Fibroblast of skin of left quadriceps (primary cell): ENCODE measurements at places on chromosomes 2 and 18.

- DNase-seq: no peak
Observed at GRCh38 chr2:100895402-100895801, 75.5 kb downstream of the NPAS2 start.

- DNase-seq: no peak
Observed at GRCh38 chr2:177392373-177393202, at the start of gene AGPS. TSS of gene AGPS (plus strand) at chr2:177392773. CDS start at chr2:177392790, 17 bp downstream.

DNA sequence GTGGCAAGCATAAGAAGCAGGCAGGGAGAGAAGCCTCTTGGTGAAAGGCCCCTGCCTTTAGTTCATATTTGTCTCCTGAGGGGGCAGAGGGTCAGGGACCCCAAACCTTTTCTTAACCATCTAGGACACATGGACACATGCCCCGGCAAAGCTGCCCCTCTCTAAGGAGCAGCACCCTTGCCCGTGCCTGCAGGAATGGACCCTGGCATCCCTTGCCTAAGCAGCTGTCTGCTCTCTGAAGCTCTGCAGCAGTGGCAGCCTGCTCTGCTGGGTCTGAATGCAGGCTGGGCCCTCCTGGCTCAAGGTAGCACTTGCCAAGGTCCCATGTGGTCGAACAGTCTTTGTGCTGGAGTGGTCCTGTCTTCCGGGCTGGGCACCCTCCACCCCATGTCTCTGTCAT, 174.4 kb downstream of the CELF4 start:
- DNase-seq: no peak

DNA sequence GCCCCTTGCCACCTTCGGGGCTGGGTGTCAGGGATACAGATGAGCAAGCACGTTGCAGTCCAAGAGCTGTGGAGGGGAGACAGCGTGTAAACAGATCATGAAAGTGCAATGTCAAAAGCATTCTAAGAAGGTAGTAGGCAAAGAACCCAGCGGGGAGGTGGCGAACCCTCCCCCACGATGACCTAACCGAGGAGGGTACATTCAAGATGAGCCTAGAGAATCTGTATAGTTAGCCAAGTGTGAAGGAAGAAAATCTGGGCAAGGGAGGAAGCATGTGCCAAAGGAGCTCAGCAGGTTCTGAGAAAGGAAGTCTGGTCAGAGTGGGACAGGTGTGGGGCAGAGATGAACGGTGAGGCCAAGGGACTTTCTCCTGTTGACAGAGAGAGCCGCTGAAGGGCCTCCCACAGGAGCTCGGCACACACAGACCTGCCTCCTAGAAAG, 106.9 kb downstream of the SP3 start:
- no peak for DNase-seq

GRCh38 chr2:139367416-139367815, 587.2 kb upstream of the NXPH2 start:
- DNase-seq: no peak

DNA sequence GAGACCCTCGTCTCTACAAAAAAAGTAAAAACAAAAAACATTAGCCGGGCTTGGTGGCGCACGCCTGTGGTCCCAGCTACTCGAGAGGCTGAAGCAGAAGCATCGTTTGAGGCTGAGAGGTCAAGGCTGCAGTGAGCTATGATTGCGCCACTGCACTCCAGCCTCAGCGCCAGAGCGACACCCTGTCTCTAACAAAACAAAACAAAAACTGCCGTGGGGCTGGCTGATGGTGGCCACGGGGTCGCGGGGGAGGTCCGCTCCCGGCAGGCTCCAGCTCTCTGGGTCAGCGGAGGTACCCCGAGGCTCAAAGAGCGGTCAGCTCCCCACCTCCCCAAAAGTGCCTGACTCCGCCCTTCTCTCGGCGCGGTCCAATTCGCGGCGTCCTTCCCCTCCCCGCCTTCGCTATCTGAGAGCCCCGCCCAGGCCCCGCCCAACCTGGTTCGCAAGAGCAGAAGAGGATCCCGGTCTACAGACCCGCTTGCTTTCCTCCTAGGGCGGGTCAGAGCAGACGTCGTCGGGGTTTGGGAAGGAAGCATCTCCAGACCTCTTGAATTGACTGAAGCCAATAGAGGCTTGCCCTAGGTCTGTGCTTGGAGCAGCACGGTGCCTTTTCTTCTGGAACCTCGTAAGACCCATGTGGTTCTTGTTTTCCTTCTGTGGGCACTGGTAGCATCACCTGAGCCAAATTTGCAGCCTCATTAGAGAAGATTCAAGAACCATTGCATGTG, 7.8 kb downstream of the RAX start:
- no peak for DNase-seq

DNA sequence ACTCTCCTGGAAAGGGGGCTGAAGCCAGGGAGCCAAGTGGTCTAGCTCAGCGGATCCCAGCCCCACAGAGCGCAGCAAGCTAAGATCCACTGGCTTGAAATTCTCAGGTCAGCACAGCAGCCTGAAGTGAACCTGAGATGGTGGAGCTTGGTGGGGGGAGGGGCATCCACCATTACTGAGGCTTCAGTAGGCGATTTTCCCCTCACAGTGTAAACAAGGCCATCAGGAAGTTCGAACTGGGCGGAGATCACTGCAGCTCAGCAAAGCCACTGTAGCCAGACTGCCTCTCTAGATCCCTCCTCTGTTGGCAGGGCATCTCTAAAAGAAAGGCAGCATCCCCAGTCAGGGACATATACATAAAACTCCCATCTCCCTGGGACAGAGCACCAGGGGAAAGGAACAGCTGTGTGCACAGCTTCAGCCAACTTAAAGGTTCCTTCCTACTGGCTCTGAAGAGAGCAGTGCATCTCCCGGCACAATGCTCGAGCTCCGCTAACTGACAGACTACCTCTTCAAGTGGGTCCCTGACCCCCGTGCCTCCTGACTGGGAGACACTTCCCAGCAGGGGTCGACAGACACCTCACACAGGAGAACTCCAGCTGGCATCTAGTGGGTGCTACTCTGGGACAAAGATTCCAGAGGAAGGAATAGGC, 282.3 kb upstream of the EPC2 start:
- DNase-seq: no peak

- peak; percentile 61 for DNase-seq
Observed at GRCh38 chr2:46335391-46336282, 38.4 kb downstream of the EPAS1 start.

GRCh38 chr2:104462731-104463130, 391.2 kb upstream of the POU3F3 start:
- no peak for DNase-seq

DNA sequence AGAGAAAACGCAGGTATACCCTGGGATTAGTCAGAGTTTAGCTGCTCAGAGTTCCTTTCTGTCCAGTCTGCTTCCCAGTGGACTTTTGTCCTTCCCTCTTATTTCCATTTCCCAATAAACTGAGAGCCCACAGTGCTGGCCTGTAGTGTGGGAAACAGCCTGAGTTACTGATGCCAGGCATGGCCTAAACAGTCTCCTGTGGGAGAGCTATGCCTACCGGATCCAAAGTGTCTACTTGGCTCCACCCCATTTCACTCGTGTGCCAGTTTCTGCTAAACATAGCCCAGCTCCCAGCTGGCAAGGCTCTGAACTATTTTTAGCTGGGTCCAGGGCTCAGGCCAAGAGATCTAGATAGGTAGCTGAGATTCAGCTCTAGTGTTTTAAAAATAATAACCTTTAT, 15.6 kb upstream of the PPP1CB start:
- no peak for DNase-seq

GRCh38 chr2:24490181-24490689, 819 bp upstream of the NCOA1 start:
- DNase-seq: no peak

- no peak for DNase-seq
Observed at GRCh38 chr2:181750305-181750704, 70.0 kb upstream of the NEUROD1 start.

DNA sequence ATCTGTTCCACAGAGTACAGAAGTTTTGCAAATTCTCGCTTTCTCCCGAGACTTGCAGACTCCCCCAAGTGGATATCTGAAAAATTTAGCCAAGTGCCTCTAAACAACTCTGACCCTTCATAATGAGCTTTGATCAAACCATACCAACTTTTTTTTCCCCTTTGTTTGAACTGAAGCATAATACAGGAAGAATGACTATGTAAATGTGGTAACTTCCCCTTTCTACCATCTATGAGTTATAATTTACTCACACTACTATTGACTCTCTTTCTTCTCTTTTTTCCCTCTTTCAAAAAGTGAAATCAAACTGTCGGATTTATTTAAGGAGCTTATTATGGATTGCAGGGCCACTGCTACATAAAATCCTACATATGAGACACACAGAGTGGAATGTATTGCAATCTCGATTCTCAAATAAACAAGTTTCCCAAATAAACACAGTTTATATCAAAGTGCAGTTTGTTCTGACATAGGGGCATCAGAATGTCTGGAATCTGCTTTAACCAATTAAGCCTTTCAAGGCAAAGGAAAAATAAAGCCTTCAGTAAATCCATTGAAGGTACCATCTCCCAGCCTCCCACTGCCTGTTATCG, 1.4 kb upstream of the ZNF804A start:
- no peak for DNase-seq

DNA sequence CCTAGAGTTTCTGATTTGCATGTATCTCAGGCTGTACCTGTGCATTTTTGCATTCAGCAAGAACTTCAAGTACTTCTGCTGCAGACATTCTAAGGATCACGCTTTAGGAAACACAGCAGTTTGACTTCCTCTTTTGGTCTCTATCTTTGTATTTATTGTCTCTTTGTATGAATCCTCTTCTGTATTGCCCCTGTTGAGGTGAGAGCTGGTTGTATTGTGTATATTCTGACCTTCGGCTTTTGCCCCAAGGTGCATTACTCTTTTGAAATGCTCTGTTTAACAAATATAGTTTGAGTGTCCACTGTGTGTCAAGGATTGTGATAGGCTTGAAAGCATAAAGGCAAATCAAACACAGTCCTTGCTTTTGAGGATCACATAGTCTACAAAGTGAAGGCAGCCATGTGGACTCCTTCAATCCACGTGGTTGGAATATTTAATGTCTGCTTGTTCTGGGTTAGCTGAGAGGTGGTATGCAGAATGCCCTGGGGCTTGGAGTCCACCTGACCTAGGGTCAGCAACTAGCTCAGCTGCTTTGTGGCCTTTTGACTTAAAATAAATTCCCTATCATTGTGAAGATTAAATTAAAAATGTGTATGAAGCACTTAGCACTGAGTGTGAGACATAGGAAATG, 108.1 kb downstream of the LYPD6 start:
- DNase-seq: no peak
